ENCODE measurements at places on chromosomes 4 and X. TPM values are rescaled to one million over a fixed set of nuclear protein-coding genes. Genes with fewer than 3 reads are reported as not detected.

The CCDC158 gene
- total RNA-seq, result not detected

The NR3C2 gene
- total RNA-seq, result 6.2 TPM

The CT47B1 gene
- not detected for total RNA-seq

DNA sequence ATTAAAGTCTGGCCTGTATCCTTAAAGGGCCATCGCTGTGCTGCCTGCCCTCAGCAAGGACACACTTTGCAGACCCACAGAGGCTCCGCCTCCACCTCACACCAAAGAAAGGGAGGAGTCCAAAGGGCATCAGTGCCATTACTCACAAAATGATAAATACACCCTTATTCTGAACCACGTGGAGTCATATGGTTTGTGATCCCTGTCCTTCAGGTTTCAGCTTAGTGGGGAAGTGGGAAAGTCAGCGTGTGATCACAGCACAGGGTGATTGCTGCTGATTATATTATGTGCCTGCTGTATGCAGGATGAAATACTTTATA lies 35.9 kb upstream of the MSANTD1 start:
- H3K36me3 ChIP-seq, result peaks cover 4% of the 10 kb centered on the region
- no peaks in the 10 kb centered on the region for H3K27me3 ChIP-seq
- no peak overlapping the region for H3K4me3 ChIP-seq

DNA sequence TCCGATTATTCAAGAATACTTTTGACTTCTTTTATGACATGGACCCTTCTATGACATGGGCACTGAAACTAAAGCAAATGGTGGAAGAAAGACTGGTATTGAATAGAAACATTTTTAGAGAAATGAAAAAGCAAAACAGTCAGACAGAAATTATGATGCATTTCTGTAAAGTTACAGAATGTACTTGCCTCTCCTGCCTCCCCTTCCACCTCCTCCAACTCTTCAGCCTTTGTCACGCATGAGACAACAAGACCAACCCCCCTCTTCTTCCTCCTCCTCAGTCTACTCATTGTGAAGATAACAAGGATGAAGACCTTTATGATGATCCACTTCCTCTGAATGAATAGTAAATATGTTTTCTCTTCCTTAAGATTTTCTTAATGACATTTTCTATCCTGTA lies 46.3 kb upstream of the HUWE1 start:
- peak; percentile 65 for DNase-seq
- H3K27ac ChIP-seq, result peak overlapping the region; percentile 96
- peaks cover 17% of the 10 kb centered on the region for H3K27me3 ChIP-seq
- H3K36me3 ChIP-seq, result peaks cover 12% of the 10 kb centered on the region
- peaks cover 83% of the 10 kb centered on the region for H3K4me1 ChIP-seq
- H3K4me3 ChIP-seq, result peak overlapping the region; percentile 76

- no peaks in the 10 kb centered on the region for H3K4me1 ChIP-seq
- no peak for DNase-seq
- peaks cover 2% of the 10 kb centered on the region for H3K36me3 ChIP-seq
- H3K4me3 ChIP-seq, result no peak overlapping the region
These were observed 72.8 kb upstream of the ARSJ start for GRCh38 chr4:114052227-114052626.

GRCh38 chrX:116749943-116750342 lies 287.2 kb upstream of the CT83 start:
- H3K4me1 ChIP-seq, result no peaks in the 10 kb centered on the region
- DNase-seq, result no peak
- no peaks in the 10 kb centered on the region for H3K36me3 ChIP-seq
- no peak overlapping the region for H3K27ac ChIP-seq
- no peaks in the 10 kb centered on the region for H3K27me3 ChIP-seq
- no peak overlapping the region for H3K4me3 ChIP-seq

DNA sequence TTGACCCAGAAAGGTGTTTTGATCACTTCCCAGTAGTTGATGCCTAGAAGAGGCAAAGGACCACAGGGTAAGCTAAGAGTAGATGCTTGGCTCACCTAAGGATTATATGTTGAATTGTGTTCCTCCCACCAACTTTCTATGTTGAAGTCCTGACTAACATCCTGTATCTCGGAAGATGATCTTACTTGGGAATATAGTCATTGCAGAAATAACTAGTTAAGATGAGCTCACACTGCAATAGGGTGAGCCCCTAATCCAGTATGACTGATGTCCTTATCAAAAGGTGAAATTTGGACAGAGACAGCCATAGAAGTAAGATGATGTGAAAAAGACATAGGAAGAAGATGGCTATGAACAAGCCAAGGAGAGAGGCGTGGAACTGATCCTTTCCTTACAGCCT lies 3.3 kb upstream of the HMGB2 start:
- peaks cover 7% of the 10 kb centered on the region for H3K4me1 ChIP-seq
- H3K27ac ChIP-seq, result no peak overlapping the region
- DNase-seq, result no peak
- H3K36me3 ChIP-seq, result peaks cover 18% of the 10 kb centered on the region
- peaks cover 24% of the 10 kb centered on the region for H3K27me3 ChIP-seq
- no peak overlapping the region for H3K4me3 ChIP-seq

GRCh38 chr4:41132055-41132683 lies 82.2 kb downstream of the APBB2 start:
- no peaks in the 10 kb centered on the region for H3K4me1 ChIP-seq
- no peak for DNase-seq
- H3K4me3 ChIP-seq, result no peak overlapping the region
- no peak overlapping the region for H3K27ac ChIP-seq
- no peaks in the 10 kb centered on the region for H3K36me3 ChIP-seq

DNA sequence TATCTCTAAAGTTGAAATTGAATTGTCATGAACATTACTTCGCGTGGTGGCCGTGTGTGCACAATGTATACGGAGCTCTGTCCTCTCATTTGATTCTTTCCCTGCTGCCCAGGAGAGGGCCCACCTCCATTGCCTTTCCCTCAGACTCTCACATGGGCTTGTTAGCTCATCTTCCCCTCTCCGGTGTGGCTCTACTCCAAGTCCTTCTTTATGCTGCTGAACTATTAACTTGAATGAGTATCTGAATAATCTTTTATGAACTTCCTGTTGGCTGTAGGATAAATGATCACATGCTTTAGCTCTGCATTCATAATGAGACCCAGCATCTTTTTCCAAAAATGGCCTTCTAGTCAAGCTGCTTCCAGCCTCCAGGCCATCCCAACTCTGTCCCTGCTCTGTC lies 68.8 kb upstream of the CLNK start:
- no peak for DNase-seq
- H3K4me1 ChIP-seq, result no peaks in the 10 kb centered on the region
- no peak overlapping the region for H3K27ac ChIP-seq
- H3K27me3 ChIP-seq, result peaks cover 21% of the 10 kb centered on the region

- H3K36me3 ChIP-seq, result no peaks in the 10 kb centered on the region
- no peak for DNase-seq
- H3K4me3 ChIP-seq, result no peak overlapping the region
- H3K27me3 ChIP-seq, result peaks cover 8% of the 10 kb centered on the region
- no peaks in the 10 kb centered on the region for H3K4me1 ChIP-seq
These were observed 65.6 kb upstream of the BLTP1 start for GRCh38 chr4:122086338-122087065.

DNA sequence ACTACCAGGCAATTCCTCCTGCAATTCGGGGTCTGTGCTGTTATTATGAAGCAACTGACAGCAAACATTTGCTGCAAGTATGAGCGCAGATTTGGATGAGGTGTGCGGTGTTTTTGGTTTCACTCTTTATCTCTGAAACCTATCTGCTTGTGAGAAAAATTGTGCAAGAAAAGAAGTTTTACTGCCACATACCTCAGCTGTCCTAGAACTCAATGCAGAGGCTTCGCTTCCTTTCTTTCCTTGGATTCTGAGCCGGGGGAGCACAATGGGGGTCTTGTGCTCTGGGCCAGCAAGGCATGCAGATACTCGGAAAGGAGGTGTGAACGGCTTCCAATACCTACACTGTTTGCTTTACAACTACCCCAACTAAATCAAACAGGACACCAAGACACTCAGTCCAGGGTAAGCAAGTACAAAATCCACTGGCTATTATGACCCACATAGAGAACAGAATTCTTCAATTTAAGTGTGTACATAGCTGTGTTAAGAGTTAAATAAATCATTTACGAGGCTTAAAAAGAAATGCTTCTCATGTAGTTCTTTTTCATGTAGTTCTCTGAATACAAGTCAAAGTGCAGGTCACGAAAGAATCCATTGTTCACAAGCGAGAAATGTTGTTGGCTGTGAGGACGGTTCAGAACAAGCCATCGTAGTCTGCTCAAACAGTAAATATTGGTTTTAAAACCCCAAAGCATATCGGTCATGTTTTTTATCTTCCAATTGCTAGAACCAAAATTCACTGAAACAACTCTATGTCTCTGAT lies 1.1 kb downstream of the SORBS2 start:
- H3K4me3 ChIP-seq, result no peak overlapping the region
- H3K27me3 ChIP-seq, result peaks cover 10% of the 10 kb centered on the region
- no peak overlapping the region for H3K27ac ChIP-seq
- no peaks in the 10 kb centered on the region for H3K4me1 ChIP-seq

DNA sequence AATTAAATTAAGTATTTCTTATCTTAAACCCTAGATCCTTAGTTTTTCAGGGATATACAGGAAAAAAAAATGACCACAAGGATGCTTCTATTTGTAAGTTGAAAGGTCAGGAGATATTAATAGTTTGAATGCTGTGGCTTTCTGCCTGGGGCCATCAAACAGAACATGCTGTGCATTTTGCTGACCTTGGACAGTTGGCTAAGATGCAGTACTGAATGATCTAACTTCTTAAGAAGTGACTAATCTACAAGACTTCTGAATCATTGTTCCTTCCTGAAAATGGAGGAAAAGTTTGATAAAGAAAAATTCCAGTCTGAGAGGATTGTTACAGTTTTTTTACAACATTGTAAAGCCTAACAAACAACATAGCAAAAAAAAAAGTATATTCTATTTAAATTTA lies 237.8 kb upstream of the JADE1 start:
- no peaks in the 10 kb centered on the region for H3K27me3 ChIP-seq
- H3K4me1 ChIP-seq, result no peaks in the 10 kb centered on the region
- H3K4me3 ChIP-seq, result no peak overlapping the region
- H3K27ac ChIP-seq, result no peak overlapping the region

GRCh38 chr4:6647582-6648230 lies 7.2 kb downstream of the MRFAP1 start:
- peak overlapping the region; percentile 6 for H3K27ac ChIP-seq
- peaks cover 7% of the 10 kb centered on the region for H3K36me3 ChIP-seq
- no peak for DNase-seq
- H3K27me3 ChIP-seq, result no peaks in the 10 kb centered on the region

- no peak overlapping the region for H3K27ac ChIP-seq
- no peak for DNase-seq
- no peak overlapping the region for H3K4me3 ChIP-seq
These were observed 534.2 kb downstream of the RAB28 start for GRCh38 chr4:12949719-12950490.

GRCh38 chrX:109600237-109600651 lies 24.7 kb downstream of the KCNE5 start:
- peaks cover 4% of the 10 kb centered on the region for H3K36me3 ChIP-seq
- H3K27me3 ChIP-seq, result peaks cover 58% of the 10 kb centered on the region
- no peak overlapping the region for H3K27ac ChIP-seq
- H3K4me3 ChIP-seq, result no peak overlapping the region
- H3K4me1 ChIP-seq, result no peaks in the 10 kb centered on the region
- DNase-seq, result no peak
